NCI-H510A treated with DMSO at 0.1 percent for 48 hours (cell line): ENCODE measurements at places on chromosomes 12 and 14.
A peak's percentile ranks its signal among the peaks of the same experiment; 100 is the strongest.

GRCh38 chr14:70555890-70556289 is 21.1 kb upstream of the ADAM20 start:
- no peak for DNase-seq

DNA sequence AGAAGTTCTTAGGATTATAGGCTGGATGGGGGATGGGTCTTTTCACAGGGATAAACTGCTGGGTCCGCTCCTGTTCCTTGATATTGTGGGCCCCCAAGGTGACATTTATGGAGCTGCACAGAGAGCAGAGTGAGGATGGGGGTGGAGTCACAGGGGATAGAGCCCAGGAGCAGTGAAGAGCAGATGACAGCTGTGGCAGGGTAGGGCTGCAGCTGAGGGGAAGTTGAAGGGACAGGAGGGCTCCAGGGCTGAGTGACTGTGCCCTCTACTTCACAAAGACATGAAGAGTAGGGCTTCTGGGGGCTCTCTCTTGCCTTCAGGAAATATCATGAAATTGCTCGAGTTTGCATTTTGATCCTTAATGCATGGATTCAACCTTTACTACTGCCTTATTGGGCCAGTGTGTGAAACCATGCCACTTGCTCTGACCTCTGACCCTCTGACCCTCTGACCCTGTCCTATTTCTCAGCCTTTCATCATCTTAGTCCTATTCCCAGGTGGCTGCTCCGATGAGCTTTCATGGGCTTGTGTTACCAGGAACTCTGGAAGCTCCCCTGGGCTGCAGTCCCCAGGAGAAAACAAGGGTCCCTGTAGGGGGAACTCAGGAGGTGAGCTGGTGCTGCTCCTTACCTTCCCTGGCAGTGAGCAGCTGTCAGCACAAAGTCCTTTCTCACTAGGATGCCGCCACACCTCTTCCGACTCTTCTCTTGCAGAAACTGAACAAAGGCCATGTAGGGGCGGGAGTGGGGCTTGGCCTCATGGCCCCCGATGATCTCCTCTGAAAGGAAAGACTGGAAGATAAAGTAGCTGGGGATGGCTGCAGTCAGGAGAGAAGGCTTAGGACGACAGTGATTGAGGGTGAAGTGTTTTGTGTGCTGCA is 1.6 kb downstream of the GZMH start:
- DNase-seq: no peak

DNA sequence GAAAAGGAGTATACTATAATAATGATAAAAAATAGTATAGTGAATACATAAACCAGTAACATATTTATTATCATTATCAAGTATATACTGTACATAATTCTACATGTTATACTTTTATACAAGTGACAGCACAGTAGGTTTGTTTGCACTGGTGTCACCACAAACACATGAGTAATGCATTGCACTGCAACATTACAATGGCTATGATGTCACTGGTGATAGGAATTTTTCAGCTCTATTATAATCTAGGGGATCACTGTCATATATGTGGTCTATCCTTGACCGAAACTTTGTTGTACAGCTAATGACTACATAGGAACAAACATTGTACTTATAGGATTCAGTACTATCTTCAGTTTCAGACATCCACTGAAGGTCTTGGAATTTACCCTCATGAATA is 165.8 kb upstream of the SYT1 start:
- DNase-seq: no peak

DNA sequence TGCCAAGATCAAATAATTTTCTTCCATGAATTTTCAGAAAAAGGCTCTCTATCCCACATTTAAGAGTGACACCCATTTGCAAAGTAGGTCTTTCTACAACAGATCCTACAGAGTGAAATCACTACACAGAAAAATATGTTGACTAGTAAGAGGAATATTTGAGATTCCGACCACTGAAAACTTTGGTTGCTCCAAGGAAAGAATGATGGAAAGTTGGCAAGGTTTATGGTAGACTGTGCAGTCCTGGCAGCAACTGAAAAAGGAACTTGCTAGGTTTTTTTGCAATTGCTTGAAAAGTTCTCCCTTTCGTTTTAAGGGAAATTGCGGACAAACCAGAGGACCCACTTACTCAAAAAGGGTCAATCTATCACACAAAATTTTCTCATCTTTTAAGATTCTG is 83.1 kb upstream of the TSPAN8 start:
- no peak for DNase-seq

- DNase-seq: no peak
These were observed 182.3 kb downstream of the GRIP1 start for GRCh38 chr12:66496595-66496994.

DNA sequence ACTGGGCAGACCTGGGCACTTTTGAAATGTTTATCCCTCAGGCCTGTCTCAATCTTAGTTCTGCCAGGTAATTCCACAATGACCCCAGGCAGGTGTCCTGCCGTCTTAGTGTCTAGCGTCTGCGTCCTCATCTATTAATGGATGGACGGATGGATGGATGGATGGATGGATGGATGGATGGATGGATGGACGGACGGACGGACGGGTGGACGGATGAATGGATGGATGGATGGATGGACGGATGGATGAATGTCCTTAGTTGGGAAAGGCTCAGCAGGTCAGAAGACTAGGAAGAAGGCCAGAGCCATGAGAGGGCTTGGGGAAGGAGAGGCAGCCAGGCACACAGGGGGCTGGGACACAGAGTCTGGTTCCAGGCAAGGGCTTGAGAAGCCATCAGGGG is 141.3 kb downstream of the CALM1 start:
- DNase-seq: no peak

DNA sequence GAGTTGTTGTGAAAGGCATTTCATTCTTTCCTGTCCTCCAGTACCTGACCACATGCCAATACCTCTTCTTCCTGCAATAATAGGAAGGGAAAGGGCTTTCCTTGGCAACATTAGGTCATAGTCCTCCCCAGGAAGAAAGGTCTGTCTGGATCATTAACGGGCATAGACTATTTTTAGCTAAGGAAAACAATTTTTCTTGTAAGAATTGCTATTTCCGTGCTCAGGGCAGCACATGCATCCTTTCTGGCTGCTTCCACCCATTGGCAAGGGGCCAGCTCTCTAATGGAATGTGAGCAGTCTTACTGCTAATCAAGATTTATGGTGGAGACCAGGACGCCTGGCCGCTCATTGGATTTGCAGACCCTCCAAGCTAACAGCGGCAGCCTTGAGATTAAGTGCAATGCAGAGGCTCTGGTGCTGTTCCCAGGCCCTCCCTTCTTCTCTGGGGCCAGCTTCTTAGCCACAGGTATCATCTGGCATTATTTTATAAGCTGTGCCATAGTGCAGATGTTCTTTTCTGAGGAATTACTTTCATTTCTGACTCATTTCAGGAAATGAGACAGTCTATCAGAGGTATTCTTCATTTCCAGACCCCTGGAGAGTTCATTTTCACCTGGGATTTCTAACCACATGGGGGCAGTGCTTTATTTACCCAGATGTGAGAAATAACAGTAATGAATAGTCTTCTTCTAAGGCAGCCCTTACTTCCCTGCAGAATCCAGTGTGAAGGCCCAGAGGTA is 52.9 kb downstream of the ANO6 start:
- peak; percentile 46 for DNase-seq

DNA sequence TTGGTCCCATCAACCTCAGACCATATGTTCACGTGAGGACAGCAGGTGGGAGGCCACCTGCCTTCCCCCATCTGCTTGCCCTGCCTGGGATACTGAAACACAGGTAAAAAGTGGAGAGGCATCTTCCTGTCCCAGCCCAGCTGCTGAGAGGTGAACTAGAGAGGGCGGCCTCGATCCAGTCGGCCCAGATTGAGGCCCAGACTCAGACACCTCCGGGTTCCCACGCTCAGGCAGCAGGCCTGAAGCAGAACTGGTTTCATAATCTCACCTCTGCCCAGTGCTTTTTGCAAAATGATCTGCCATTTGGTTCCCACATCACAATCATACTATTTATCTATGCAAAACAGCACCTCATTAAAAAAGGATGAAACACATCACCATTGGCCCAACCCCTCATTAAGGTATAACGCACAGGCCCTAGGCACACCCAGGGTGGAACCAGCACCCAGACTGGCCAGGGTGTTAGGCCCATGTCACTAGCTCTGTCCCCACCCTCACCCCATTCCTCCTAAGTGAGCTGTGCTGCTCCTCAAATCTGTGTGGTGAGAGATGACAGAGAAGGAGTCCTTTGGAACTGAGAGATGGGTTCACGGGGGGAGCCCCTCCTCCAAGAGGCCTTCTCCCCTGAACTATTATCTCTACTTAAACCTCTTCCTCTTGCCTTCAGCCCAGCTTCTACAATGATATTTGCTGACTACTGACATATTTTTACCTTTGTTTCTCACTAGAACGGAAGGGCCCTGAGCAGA is 81.1 kb downstream of the ZFP36L1 start:
- no peak for DNase-seq

DNA sequence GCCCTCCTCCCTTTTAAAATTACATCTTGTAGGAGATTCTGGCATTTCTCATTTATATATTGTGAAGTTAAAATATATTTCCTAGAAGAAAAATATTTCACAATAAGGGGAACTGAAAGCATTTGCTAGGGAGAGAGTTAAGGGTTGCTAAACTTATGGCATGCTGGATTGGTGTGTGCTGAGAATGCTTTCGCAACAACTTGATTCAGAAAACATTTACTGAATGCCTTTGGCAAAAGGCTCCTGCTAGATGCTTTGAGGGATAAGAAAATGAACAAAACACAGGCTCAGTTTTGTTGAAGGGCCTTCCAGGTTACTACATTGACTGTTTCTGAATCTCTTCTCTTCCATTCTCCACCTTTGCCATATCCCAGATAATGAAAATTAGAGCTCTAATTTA is 67.5 kb downstream of the DIP2B start:
- DNase-seq: no peak

DNA sequence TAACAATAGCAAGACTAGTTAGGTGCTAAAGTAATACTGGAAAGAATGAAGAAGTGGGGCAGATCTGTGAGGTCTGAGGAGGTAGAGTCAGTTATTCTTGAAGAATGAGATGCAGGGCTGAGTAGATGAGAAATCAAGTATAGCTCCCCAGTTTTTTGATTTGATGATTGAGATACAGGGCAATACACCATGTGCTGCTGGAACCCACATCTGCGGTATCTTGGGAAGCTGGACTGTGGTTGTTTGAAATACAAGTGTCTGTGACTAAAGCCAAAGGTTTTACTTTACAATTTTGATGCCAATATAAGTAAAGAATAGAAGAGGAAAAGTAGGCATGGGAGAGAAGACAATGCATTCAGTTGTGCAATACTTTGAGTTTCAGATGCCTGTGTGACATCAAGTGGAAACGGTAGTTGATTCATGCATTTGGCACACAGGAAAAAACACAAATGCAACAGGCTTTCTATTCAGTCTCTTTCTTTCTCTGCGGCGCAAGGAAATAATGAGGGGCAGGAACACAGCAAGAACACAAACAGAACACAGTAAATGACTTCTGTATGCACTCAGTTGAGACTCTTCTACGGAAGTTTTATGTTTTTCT is 190.2 kb upstream of the SLC38A2 start:
- peak; percentile 16 for DNase-seq

DNA sequence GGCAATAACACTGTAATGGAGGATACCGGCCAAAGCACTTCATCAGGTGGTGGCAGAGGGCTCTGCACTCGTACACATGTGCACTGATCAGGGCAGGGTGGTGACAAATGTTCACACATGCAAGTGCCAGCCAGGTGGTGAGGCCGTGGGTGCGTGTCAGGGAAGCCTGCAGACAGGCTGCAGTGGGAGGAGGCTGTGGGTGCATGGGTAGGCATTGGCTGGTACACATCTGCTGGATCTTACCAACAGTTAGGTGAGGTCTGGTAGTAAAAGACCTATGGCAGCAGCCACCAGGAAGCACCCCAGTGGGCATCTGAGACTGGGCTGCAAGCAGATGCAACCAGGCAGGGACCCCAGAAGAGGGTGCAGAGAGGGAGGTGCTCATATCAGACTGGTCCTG is 65.3 kb downstream of the PDE6H start:
- no peak for DNase-seq

DNA sequence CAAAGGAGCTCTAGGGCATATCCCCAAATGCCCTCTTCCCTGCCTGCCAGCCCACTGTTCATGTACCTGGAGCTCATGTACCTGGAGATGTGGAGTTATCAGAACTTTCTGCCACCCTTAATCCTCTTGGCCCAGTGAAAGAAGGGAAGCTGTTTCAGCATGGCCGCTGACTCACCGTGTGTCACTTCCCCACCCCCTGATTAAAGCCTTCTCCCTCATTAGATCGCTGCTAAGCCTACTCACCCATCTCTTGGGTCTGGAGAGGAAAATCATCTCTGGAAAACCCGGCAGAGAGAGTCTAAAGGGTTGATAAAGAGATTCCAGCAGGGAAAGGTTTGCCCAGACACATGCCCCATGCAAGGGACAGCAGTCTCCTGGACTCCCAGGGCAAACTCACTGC is 4.5 kb upstream of the LTBP2 start:
- DNase-seq: no peak

- DNase-seq: no peak
These were observed 33.3 kb upstream of the PPM1A start for GRCh38 chr14:60215520-60216420.

- no peak for DNase-seq
These were observed 2.2 kb upstream of the ZFP36L1 start for GRCh38 chr14:68794851-68795596.

GRCh38 chr12:120321382-120322202 is 6.0 kb downstream of the PLA2G1B start:
- DNase-seq: no peak

DNA sequence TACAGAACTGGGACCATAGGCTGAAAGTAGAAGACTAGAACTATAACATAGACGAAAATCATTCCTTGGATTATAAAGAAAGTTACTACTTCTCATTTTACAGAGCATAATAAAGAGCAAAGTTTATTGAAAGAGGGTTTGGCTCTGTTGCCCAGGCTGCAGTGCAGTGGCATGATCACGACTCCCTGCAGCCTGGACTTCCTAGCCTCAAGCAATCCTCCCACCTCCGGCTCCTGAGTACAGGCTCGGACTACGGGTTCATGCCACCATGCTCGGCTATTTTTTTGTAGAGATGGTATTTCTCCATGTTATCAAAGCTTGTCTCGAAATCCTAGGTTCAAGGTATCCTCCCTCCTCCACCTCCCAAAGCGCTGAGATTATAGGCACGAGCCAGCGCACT is 190.1 kb upstream of the FOXG1 start:
- no peak for DNase-seq

DNA sequence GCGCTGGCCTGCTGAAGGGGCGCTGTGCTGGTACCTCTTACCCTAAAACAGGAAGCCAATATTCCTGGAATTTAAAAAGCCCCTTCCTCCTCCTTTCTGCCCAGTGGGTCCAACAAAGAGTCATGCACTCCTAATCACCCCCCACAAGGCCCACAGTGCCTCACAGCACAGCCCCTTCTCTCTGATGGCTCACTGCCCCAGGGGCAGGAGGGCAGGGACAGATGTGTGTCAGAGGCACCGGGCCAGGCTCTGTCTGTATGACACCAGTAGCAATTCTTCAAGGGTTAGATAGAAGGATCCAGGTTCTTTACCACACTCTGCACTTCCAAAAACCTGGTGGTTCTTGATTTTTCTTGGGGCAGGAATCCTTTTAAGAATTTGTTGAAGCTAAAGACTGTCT is 8.9 kb downstream of the MYH6 start:
- DNase-seq: no peak

GRCh38 chr12:22321638-22322037 is 12.9 kb downstream of the ST8SIA1 start:
- DNase-seq: no peak

GRCh38 chr14:28966416-28967233 is 200.0 kb downstream of the FOXG1 start:
- DNase-seq: no peak
